ENCODE measurements at places on chromosomes 13 and 19.
A peak's percentile ranks its signal among the peaks of the same experiment; 100 is the strongest.

DNA sequence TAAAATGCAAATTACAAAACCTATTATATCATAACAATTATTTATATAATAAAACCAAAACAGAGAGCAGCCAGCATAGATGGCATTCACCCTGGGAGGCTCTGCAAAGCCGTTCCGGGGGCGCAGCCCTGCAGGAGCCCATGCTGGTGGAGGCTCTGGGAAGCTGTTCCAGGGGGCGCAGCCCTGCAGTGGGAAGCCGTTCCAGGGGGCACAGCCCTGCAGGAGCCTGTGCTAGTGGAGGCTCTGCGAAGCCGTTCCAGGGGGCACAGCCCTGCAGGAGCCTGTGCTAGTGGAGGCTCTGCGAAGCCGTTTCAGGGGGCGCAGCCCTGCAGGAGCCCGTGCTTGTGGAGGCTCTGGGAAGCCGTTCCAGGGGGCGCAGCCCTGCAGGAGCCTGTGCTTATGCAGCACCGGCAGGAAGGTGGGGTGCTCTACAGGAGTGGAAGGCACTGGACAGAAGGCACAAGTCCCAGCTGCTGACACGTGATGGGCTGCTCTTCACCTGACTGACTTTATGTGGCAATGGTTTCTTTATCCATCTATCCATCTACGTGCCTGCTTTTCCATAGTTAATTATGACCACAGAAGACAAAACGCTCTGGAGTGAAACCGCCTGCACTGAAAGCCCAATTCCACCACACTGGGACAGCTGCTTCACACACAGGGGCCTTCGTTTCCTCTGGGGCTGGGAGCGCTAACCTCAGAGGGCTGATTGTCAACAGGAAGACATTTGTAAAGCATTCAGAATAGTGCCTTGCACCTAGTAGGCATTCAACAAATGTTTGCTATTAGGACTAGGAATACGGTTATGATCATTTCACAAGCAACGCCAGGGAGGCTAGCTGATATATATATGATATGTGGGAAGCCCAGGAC lies 23.7 kb downstream of the PCID2 start:
- no peak for DNase-seq

GRCh38 chr19:35404879-35405622 lies 34.2 kb downstream of the GPR42 start:
- peak; percentile 93 for DNase-seq

DNA sequence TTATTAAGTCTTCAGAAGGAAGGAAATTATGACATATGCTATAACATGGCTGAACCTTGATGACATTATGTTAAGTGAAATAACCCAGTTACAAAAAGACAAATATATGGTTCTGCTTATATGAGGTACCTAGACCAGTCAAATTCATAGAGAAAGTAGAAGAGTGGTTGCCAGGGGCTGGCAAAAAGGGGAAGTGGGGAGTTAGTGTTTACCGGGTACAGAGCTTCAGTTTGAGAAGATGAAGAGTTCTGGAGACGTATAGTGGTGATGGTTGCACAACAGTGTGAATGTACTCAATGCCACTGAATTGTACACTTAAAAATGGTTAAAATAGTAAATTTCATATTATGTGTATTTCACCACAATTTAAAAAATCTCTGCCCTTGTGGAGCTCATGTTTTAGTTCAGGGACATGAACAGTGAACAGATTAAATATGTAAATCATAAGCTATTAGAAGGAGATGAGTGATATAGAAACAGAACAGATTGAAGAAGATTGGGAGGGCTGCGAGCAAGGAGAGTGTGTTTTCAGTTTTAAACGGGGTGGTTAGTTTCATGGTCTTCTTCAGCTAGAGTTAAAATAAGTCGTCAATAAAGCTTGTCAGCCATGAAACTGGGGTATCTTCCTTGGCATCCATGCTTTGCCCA lies 355.2 kb downstream of the KCNRG start:
- peak; percentile 44 for DNase-seq

- no peak for DNase-seq
Measured at GRCh38 chr19:48598996-48599700, 7.4 kb upstream of the SPACA4 start.

All from suppressor macrophage treated with lipopolysaccharide for 1 hour (primary cell).